ENCODE measurements at places on chromosomes 5 and 9.

DNA sequence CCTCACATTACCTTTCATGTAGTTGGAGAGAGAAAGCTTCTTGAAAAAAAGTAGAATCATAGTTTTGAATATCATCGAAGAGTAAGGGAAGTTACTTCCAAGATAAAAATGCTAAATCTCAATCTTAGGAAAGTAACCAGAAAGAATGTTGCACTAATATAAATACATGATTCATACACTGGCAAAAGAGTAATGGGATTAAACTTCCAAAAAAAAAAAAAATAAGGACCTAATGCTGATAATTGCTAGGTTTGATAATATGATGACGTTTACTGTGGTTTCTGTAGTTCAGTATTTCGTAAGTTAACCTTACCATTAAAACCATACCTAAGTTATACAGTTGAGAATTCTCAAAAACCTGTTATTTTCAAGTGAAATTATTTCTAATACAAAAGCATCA is 573.8 kb upstream of the CDH9 start:
- H3K27ac ChIP-seq, result no peak overlapping the region
- no peaks in the 10 kb centered on the region for H3K36me3 ChIP-seq
- H3K4me1 ChIP-seq, result no peaks in the 10 kb centered on the region
- no peak overlapping the region for H3K4me3 ChIP-seq
- no peak for DNase-seq

DNA sequence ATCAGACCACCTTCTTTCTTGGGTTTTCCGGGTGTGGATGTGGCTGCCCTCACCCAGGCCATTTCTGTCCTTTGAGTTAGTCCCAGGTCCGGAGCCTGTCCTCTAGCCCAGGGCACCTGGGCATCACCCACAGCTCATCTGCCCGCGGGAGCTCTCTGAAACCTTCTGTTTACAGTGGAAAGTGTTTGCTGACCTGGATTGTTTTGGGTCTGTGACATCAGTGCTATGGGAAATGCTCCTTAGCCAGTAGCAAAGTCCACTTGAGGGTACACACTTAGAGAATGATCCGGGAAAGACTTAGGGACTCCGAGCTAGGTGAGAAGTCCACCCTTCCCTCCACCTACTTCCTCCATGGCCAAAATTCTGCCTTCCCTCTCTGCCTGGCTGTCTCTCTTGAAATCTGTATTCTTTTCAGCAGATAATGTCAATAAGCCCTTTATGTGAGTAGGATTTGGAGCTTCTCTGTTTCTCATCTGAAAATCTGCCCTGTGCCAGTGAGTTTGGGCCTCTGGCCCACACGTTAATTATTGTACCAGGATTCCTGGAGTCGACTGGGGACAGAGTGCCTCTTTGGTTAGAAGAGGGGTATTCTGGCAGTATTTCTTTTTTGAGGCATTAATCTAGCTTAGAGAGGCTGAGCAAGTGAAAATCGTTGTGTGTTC is 19.9 kb downstream of the ABLIM3 start:
- H3K27ac ChIP-seq, result no peak overlapping the region
- H3K36me3 ChIP-seq, result no peaks in the 10 kb centered on the region
- no peak overlapping the region for H3K4me3 ChIP-seq
- DNase-seq, result no peak
- no peaks in the 10 kb centered on the region for H3K27me3 ChIP-seq

DNA sequence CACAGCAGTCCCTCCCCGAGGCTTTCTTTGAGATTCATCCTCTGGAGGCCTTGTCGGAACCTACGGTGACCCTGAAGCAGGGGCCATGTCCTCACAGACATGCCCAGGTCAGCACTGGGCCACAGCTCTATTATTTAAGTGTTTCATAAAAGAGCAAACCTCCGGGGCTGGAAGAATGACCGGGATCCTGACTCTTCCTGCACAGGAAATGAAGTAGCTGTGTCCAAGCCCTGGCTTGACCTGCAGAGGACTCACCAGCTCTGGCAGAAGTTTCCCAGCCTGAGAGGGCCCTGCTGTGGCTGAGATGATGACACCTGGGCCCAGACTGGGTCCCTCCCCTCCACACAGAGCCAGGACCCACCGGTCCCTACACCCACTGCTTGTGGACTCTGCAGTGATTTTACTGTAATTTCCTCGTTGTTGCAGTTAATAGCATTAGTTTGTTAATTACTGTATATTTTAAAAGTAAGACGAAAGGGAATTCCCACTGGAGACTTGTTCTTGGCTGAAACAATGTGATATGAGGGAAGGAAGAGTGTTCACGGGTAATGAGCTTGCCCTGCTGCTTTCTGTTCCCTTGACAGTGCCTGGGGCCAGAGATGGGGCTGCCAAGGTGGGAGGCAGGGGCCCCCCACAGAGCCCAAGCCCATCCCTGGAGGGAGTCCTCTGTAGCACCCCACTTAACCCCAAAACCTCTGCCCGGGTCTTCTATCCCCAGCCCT is 72.2 kb downstream of the PCDH1 start:
- H3K36me3 ChIP-seq, result no peaks in the 10 kb centered on the region
- no peak for DNase-seq
- no peak overlapping the region for H3K27ac ChIP-seq
- no peaks in the 10 kb centered on the region for H3K27me3 ChIP-seq
- H3K4me3 ChIP-seq, result no peak overlapping the region
- no peaks in the 10 kb centered on the region for H3K4me1 ChIP-seq

DNA sequence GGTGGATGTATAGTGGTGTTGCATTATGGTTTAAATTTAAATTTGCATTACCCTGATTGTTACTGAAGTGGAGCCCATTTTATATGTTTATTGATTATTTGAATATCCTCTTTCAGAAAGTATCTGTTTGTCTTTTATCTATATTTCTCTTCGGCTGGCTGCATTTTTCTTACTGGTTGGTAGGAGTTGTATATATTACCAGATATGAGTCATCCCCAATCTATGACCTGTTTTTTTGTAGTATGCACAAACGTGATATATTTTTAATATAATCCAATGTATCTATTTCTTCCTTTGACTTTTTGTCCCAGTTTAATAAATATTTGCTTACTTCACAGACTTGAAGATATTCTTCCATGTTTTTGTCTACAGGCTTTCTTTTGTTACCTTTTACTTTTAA is 29.3 kb upstream of the CAMK4 start:
- H3K36me3 ChIP-seq, result no peaks in the 10 kb centered on the region
- no peak for DNase-seq
- H3K27ac ChIP-seq, result no peak overlapping the region
- H3K4me3 ChIP-seq, result no peak overlapping the region

GRCh38 chr9:111839387-111839786 is 44.6 kb upstream of the SHOC1 start:
- H3K4me1 ChIP-seq, result no peaks in the 10 kb centered on the region
- no peaks in the 10 kb centered on the region for H3K36me3 ChIP-seq
- peak overlapping the region; percentile 60 for H3K27ac ChIP-seq

DNA sequence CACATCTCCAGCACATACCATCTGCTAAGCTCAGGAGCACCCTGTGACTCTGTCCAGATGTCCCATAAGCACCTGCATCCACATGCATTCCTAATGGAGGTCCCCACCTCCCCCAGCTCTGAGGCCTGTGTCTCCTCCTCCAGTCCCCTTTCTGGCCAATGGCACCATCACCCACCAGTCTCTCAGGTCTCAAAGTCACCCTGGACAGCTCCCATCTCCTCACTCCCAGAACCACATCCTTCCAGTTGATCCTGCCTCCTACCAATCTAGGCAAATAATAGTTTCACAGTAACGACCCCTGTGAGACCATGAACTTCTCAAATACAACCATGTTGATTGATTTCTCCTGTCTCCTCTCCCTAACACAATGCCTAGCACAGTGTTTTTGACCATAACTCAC is 40.1 kb downstream of the GGTA1 start:
- no peak for DNase-seq
- no peak overlapping the region for H3K4me3 ChIP-seq
- H3K4me1 ChIP-seq, result peaks cover 25% of the 10 kb centered on the region
- no peaks in the 10 kb centered on the region for H3K27me3 ChIP-seq
- H3K36me3 ChIP-seq, result no peaks in the 10 kb centered on the region

DNA sequence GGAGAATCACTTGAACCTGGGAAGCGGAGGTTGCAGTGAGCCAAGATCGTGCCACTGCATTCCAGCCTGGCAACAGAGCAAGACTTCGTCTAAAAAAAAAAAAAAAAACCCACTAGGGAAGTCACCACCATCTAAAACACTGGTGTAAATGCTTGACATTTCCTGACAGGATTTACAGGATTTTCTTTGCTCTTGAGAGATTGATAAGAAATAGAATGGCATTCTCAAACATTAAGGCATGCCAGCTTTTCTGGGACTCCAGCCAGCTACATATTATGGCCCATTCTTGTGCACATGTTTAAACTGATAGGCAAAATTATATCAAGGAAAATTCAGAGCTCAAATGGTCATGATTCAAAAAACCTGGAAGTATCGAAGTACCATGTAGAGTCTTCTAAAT is 28.7 kb downstream of the GTF3C4 start:
- H3K36me3 ChIP-seq, result no peaks in the 10 kb centered on the region
- no peak for DNase-seq
- H3K4me3 ChIP-seq, result no peak overlapping the region

- no peak overlapping the region for H3K4me3 ChIP-seq
- H3K4me1 ChIP-seq, result peaks cover 25% of the 10 kb centered on the region
- H3K36me3 ChIP-seq, result no peaks in the 10 kb centered on the region
- H3K27ac ChIP-seq, result peak overlapping the region; percentile 91
- no peaks in the 10 kb centered on the region for H3K27me3 ChIP-seq
Measured at GRCh38 chr9:34185778-34186551, 7.1 kb downstream of the UBAP1 start.

DNA sequence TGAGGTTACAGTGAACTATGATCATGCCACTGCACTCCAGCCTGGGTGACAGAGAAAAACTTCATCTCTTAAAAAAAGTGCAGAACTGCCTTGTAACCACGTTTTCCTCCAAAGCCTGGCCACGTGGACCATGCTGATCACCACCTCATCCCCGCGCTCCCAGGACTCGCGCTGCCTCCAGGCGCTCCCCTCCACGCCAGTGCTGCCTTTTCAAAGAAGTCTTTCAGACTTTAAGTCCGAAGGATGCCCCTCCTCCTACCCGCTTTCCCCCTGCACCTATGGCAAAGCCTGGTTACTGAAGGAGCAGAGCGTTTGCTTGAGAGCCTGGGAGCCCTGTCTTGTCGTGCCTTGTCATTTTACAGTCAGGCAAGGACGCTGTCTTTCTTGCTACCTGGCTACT is 43.8 kb downstream of the HABP4 start:
- no peaks in the 10 kb centered on the region for H3K4me1 ChIP-seq
- no peaks in the 10 kb centered on the region for H3K27me3 ChIP-seq
- H3K36me3 ChIP-seq, result peaks cover 43% of the 10 kb centered on the region

GRCh38 chr9:27836661-27837401 is 263.6 kb upstream of the C9orf72 start:
- H3K27me3 ChIP-seq, result no peaks in the 10 kb centered on the region
- DNase-seq, result no peak
- H3K4me1 ChIP-seq, result no peaks in the 10 kb centered on the region
- no peaks in the 10 kb centered on the region for H3K36me3 ChIP-seq
- H3K27ac ChIP-seq, result no peak overlapping the region

- H3K4me3 ChIP-seq, result no peak overlapping the region
- no peaks in the 10 kb centered on the region for H3K36me3 ChIP-seq
- H3K27ac ChIP-seq, result no peak overlapping the region
- peaks cover 16% of the 10 kb centered on the region for H3K4me1 ChIP-seq
Measured at GRCh38 chr5:15353086-15353645, 146.8 kb upstream of the FBXL7 start.

DNA sequence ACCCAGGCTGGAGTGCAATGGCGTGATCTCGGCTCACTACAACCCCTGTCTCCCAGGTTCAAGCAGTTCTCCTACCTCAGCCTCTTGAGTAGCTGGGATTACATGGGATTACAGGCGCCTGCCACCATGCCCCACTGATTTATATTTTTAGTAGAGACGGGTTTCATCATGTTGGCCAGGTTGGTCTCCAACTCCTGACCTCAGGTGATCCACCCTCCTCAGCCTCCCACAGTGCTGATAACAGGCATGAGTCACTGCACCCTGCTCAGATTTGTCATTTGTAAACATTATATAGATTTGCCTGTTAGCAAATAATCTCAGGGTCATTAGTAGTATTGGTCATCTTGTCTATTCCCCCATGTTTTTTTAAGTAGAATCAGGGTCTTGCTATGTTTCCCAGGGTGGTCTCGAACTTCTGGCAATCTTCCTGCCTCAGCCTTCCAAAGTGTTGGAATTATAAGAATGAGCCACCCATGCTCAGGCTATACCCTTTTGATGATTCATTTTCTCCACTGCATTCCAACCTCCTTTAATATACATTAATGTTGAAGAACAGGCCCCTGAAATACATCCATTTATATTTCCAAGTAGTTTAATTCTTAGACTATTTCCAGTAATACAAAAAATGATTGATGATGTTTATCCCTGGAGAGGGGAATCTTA is 17.3 kb downstream of the CENPH start:
- DNase-seq, result no peak
- no peak overlapping the region for H3K4me3 ChIP-seq
- H3K27me3 ChIP-seq, result no peaks in the 10 kb centered on the region
- H3K36me3 ChIP-seq, result no peaks in the 10 kb centered on the region

GRCh38 chr9:136849038-136849959 is at the start of gene PHPT1:
Gene PHPT1 (plus strand): TSS chr9:136849409. CDS start chr9:136849431, 22 bp downstream.
- H3K4me1 ChIP-seq, result peaks cover 51% of the 10 kb centered on the region
- H3K36me3 ChIP-seq, result peaks cover 5% of the 10 kb centered on the region
- peak within 1 kb of the TSS; percentile 94 for H3K27ac ChIP-seq
- DNase-seq, result peak; percentile 91
- H3K4me3 ChIP-seq, result peak within 1 kb of the TSS; percentile 54

GRCh38 chr9:72996114-72996513 is 43.3 kb upstream of the ALDH1A1 start:
- no peaks in the 10 kb centered on the region for H3K27me3 ChIP-seq
- no peaks in the 10 kb centered on the region for H3K4me1 ChIP-seq
- no peak overlapping the region for H3K4me3 ChIP-seq
- H3K36me3 ChIP-seq, result no peaks in the 10 kb centered on the region
- no peak for DNase-seq

DNA sequence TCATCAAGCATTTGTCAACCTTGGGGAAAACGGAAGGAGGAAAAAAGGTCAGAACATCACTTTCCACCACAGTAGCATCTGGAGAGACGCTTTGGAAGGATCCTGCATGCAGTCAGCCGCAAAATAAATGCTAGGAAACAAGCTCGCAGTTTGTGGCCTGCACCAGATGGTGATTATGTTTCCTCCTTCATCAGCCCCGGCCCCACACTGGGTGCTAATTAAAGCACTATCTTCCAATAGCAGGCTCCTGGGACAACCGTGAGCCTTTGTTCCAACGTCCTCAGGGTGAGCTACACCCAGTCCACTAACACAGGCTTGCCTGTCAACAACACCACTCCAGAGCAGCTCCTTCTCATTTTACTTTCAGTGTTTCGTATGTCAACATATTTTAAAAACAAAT is 64.0 kb downstream of the RNF130 start:
- H3K36me3 ChIP-seq, result no peaks in the 10 kb centered on the region
- H3K27ac ChIP-seq, result no peak overlapping the region
- no peaks in the 10 kb centered on the region for H3K27me3 ChIP-seq
- no peak overlapping the region for H3K4me3 ChIP-seq
- no peaks in the 10 kb centered on the region for H3K4me1 ChIP-seq
